Hindlimb muscle (tissue), 1 donor: ENCODE measurements at places on chromosomes 13 and 19. TPM values are rescaled to one million over a fixed set of nuclear protein-coding genes. Genes with fewer than 3 reads are reported as not detected.

Gene ADGRE1
- polyA plus RNA-seq: not detected

Gene ZNF625
- 5.8 TPM for polyA plus RNA-seq

DNA sequence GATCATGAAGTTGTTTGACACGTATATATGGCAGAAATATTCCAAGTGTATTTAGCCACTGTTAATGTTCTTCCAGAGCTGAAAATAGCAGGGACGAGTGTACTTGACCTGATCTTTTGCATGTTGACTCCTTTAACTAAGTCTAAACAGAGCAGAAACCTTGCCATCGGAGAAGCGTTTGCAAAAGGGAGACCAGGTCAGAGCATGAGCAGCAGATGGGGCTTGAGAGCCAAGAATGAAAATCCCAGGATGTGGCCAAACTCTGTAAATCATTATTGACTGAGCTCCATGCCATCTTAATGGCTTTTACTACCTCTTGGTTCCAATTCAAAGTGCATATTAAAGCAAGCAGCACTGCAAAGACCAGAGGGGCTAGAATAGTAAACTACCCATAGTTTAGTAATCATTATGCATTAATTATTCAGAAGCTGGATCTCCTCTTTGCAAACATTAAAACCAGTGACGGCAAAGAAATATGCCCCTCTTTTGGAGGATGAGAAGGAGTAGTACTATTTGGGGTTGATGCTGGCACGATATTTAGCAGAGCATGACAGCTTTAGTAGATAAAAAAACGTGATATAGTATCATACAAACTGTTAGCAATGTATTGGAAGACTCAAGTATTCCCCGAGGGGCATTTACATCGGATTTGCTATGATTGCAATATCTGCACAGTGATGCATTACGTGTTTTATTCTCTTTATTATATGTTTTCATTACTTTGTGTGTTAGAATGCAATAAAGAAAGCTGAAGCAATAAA is 55.7 kb downstream of the FAM216B start:
- DNase-seq: peak; percentile 26

Gene SCEL
- 0.32 TPM for polyA plus RNA-seq

Gene EDNRB
- 10.6 TPM for polyA plus RNA-seq

Gene KIR3DL1
- polyA plus RNA-seq: not detected

Gene SLC6A16
- polyA plus RNA-seq: 1.9 TPM

GRCh38 chr13:99367663-99368448 is 60.7 kb upstream of the GPR183 start:
- no peak for DNase-seq

GRCh38 chr13:52879950-52880741 is 31.7 kb upstream of the PCDH8 start:
- DNase-seq: peak; percentile 29

- no peak for DNase-seq
Observed at GRCh38 chr13:29676941-29677452, 81.5 kb upstream of the SLC7A1 start.

DNA sequence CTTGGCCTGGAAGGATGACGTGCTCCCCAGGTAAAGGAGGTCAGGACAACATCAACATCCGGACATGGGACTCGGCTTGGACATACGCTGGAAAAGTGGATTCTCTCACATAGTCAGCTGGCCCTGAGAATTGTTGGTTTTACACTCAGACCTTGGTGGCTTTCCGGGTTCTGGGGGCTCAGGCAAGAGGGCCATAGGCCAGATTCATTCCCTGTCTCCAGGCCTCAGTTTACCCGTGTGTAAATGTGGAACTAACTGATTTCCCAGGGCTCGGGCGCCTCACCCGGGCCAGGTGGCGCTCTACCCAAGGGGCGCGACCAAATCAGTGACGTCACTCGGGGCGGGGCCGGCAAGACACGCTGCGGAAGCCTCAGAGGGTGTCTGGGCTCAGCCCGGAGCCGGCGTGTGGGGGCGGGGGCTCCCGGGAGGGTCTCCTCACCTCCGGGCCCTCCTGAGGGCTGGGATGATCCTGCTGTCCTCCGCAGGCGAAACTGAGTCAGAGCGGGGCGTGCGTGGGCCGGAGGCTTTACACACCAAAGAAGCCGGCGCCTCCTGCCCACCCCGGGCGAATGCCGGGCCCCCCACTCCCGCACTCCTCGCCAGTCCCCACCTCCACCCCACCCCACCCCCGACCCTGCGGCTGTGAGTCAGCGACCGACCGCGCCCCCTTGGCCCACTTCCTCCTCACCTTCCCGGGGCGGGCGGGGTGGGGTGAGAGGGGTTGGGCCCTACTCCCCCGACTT is 862 bp upstream of the VASP start:
- peak; percentile 89 for DNase-seq

- DNase-seq: no peak
Observed at GRCh38 chr13:42021851-42022250, 26.6 kb upstream of the DGKH start.

DNA sequence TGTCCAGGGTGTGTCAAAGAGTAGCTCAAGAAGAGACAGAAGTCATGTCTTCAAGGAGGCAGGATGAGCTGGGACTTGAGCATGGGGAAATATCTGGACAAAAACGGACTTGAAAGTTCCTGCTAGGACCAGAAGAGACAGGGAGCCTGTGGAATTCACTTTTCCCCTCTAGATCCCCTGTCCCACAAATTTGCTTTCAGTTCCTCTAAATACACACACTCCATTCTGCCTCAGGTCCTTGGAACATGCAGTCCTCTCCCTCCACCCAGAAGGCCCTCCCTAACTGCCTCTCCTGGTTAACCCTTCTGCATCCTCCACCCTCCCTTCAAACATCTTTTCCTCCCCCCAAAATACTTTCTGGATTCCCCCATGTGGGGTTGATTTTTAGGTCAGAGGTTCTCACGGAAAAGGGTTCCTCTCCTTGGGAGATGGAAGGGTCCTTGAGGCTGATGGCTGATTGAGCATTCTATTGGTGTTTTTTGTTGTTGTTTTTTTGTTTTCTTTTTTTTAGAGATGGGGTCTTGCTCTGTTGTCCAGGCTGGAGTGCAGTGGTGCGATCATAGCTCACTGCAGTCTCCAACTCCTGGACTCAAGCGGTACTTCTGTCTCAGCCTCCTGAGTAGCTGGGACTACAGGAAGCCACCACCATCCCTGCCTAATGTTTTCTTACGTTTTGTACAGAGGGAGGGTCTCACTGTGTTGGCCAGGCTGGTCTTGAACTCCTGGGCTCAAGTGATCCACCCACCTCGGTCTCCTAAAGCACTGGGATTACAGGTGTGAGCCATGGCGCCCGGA is 6.9 kb upstream of the RETN start:
- DNase-seq: no peak

- no peak for DNase-seq
Observed at GRCh38 chr13:99335603-99336002, 28.4 kb upstream of the GPR183 start.

DNA sequence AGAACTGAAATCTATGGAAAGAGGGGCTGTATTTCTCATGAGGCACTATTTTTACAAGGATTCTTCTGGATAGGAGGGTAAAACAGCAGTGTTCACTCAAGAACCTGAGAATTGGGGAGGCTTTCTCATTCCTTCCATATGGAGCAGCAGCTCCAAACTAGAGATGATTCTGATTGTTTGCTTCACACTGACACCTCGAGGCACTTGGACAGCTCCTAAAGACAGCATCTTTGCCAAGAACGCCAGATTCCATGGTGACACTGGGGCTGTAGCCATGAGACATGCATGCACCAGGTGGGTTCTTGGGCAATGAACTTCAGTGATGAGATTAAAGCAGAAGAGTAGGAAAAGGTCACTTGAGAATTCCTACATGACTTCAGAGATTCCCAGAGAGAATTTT is 361.5 kb upstream of the HTR2A start:
- no peak for DNase-seq

DNA sequence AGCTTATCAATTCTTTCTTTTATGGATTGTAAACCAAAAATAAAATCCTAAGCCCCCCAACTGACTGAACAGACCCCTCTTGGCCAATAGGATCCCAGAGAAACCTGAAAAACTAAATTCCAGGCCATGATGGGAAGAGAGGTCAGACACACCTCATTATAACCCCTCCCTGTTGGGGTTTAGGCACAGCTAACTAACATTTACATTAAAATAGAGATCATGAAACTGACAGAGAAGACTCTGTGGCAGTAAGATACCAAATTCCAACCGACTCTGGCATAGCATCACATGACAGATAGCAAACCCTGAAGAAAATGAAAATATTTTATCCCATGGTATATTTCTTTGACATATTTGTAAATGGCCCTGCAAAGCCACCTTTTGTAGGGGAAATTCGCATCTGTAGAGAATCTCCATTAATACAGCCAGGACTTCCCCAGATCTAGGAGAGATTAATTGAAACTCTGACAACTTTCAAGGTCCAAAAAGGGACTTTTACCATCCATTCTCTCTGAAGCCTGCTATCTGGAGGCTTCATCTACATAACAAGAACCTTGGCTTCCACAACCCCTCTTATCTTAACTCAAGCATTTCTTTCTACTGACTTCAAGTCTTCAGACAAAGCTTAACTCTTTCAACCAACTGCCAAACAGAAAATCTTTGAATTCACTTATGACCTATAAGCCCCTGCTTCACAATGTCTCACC is 27.1 kb upstream of the GAS6 start:
- no peak for DNase-seq

Gene PRR20B
- not detected for polyA plus RNA-seq

Gene CTXN1
- polyA plus RNA-seq: 2.6 TPM

Gene MISP3
- 0.49 TPM for polyA plus RNA-seq

Gene PROZ
- 0.17 TPM for polyA plus RNA-seq

DNA sequence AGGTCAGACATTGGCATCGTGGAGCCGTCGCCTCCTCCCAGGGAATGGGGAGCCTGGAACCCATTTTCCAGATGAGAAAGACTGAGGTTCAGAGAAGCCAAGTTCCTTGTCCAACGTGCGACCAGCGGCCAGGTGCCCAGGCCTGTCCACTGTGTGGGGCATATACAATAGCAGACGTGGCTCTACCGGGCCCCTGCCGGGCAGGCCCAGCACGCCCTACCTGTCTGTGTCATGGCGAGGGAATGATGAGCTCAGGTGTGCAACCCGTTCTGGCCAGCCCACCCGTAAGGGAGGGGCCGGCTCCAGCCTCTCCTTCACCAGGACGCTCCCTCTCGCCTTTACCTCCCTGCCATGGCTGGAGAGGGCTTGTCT is 837 bp downstream of the GNA15 start:
- no peak for DNase-seq

DNA sequence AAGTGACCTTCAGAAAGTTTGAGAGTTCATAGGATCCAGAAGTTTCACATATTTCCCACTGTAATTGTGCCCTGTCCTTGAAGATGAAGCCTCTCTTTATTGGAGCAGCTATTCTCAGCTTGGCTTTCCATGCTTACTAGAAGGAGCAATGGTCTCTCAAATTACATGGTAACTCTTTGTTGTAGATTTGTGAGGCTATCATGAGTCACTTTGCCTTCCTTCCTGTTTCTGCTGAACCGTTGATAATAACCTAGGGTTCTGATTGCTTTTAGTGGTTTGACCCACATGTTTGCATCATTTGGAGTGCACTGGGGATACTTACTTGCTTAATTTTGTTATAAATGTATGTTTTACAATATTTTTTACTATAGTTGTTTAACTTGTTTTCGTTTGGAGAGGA is 772.9 kb upstream of the SLITRK6 start:
- no peak for DNase-seq

DNA sequence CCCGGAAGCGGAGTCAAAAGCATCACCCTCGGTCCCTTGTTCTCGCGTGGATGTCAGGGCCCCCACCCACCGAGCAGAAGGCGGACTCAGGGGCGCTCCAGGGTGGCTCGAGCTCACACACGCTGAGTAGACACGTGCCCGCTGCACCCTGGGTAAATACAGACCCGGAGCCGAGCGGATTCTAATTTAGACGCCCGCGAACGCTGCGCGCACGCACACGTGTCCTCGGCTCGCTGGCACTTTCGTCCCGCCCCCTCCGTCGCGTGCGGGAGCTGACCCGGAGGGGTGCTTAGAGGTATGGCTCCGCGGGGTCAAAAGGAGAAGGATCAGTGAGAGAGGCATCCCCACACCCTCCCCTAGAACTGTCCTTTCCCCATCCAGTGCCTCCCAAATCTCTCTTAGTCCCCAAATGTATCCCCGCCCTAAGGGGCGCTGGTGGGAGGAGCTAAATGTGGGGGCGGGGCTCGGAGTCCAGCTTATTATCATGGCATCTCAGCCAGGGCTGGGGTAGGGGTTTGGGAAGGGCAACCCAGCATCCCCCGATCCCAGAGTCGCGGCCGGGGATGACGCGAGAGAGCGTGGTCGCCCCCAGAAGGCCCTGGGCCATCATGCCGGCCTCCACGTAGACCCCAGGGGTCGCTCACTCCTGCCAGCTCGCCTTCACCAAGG is 451 bp upstream of the ICAM5 start:
- DNase-seq: no peak

Gene KLK4
- not detected for polyA plus RNA-seq

DNA sequence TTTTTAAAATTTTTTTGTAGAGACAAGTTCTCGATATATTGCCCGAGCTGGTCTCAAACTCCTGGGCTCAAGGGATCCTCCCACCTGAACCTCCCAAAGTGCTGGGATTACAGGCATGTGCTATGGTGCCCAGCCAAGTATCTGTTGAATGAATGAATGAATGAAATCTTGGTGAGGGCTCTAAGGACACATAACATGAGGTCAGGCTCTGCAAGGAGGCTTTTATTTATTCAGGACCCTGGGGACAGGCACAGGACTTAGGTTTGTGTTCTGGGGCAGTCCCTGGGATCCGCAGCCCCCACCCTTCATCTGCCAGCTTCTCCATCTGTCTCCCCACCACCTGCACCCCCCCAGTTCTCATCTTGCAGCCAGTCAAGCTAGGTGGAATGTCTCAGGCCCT is 4.6 kb downstream of the PTGIR start:
- DNase-seq: no peak

Gene COX7A1
- polyA plus RNA-seq: 221 TPM

Gene RFPL4AL1
- polyA plus RNA-seq: not detected

Gene PCDH9
- 2.0 TPM for polyA plus RNA-seq

DNA sequence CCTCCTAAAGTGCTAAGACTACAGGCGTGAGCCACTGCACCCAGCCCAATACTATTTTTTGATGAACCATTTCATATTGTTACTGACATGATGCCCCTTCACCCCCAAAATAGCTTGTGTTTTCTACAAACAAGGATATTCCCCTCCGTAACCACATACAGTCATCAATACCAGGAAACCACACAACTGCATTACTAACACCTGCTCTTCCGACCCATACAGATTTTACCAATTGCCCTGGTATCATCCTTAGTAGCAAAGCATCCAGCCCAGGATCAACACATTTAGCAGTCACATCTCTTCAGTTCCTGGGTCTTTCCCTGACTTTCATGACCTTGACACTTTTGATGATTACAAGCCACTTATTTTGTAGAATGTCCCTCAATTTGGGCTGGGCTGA is 33.6 kb downstream of the KCTD15 start:
- no peak for DNase-seq

DNA sequence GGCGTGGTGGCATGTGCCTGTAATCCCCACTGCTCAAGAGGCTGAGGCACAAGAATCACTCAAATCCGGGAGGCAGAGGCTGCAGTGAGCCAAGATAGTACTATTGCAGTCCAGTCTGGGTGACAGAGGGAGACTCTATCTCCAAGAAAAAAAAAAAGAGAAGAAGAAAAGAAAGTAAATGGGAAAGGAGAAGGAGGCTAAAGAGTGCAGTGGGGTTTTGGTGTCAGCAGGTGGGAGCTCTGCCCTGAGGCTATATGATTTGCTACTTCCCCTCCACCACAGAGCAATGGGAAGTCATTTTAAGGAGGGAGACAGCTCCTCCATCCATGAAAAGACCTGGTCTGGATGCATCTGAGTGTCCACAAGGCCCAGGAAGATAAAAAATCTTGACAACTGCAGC is 23.1 kb downstream of the UNC13A start:
- no peak for DNase-seq

- no peak for DNase-seq
Observed at GRCh38 chr13:63167699-63168337, 1752.2 kb upstream of the PCDH20 start.

- no peak for DNase-seq
Observed at GRCh38 chr13:34762312-34762711, 179.8 kb upstream of the NBEA start.
